GM23338 (cell line): ENCODE measurements at places on chromosomes 13 and 19. TPM values are rescaled to one million over a fixed set of nuclear protein-coding genes. Genes with fewer than 3 reads are reported as not detected.

- no peak for DNase-seq
These were observed 25.7 kb downstream of the SH3GL1 start for GRCh38 chr19:4374498-4375163.

DNA sequence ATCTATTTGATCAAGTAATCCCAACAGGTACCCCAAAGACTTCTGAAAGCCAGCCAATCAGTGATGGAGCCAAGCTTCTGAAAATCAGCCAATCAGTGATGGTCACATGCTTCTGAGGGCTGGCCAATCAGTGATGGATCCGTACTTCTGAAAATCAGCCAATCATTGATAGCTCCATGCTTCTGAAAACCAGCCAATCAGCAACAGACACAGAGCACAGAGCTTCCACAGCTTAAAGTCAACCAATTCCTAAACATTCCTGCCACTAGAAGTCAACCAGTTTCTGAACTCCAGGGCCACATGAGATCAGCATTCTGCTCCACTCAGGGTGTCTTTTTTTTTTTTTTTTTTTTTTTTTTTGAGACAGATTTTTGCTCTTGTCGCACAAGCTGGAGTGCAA lies 8.2 kb upstream of the HSD17B14 start:
- DNase-seq = peak; percentile 78

- no peak for DNase-seq
These were observed 70.6 kb downstream of the HSPH1 start for GRCh38 chr13:31090961-31091624.

GRCh38 chr19:17489392-17490030 lies 19.2 kb downstream of the SLC27A1 start:
- DNase-seq = peak; percentile 41

Gene FSD1
- 50.7 and 52.1 TPM in 2 replicates for polyA plus RNA-seq
